ENCODE measurements at places on chromosomes 1 and 21.

DNA sequence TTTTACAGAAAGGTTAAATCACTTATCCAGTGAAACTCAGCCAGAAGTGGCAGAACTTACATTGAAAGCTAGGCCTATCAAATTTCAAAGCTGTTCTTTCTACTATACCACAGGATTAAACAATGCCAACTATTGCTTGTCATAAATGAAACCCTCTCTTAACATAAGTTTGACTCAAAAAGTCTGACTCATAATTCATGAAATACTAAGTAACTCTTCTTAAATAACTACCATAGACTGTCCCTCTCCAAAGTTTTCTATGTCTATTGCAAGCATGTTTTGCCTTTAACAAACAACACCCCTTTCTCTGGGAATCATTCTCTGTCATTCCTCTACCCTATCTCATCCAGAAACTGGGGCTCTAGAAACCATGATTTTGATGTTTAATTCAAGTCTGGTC lies 109.5 kb upstream of the UBE2U start:
- no peak for DNase-seq

GRCh38 chr1:176786274-176786673 lies 323.3 kb downstream of the PAPPA2 start:
- no peak for DNase-seq

DNA sequence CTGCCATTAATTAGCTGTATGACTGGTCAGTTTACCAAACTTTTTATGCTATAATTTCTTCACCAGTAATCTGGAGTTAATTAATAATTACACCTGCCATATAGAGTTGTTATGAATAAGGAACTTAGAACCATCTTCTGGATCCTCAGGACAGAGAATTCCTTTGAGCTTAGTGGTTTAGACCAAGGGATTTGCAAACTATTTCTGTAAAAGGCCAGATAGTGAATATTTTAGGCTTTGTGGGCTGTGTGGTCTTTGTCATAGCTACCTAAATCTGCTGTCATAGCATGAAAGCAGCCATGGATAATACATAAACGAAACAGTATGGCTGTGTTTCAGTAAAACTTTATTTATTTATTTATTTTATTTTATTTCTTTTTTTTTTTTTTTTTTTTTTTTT lies 9.0 kb downstream of the TIMM17A start:
- DNase-seq: peak; percentile 30

DNA sequence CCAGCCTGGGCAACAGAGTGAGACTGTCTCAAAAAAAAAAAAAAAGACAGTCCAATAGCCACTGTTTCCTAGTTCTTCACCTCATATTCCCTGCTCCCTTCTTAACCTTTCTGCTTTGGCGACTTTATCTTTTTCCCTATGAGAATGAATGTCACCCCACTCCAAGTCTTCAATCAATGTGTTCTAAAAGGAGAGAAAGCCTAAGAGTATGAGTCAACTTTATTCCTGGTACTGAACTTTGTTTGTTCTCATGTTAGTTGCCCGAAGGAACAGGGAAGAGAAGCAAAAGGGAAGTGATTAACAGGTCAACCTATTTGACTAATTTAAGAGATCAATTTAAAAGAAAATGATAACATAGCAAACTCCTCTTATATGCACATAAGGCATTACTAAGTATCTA lies 39.9 kb upstream of the SLC16A1 start:
- DNase-seq: no peak

- DNase-seq: no peak
These were observed 171.5 kb downstream of the LRRC7 start for GRCh38 chr1:69739251-69739605.

- DNase-seq: no peak
These were observed 6.5 kb upstream of the BARHL2 start for GRCh38 chr1:90723590-90724108.

Measured in HS-27A (cell line).